ENCODE measurements at places on chromosomes 12 and 14. TPM values are rescaled to one million over a fixed set of nuclear protein-coding genes. Genes with fewer than 3 reads are reported as not detected.

GRCh38 chr14:104390221-104390931 lies 189.2 kb upstream of the C14orf180 start:
- no peak for DNase-seq

- DNase-seq = no peak
Measured at GRCh38 chr14:60164404-60164711, 840 bp downstream of the DHRS7 start.

- no peak for DNase-seq
Measured at GRCh38 chr12:87690236-87690810, 338.9 kb downstream of the C12orf50 start.

The GPRC5A gene
- 5.9 TPM for total RNA-seq

The CCER1 gene
- total RNA-seq = not detected

The GALNT16 gene
- 24.3 TPM for total RNA-seq

The TCL1B gene
- not detected for total RNA-seq

The HOXC12 gene
- not detected for total RNA-seq

Measured in right cardiac atrium (tissue), 5 donors.